Astrocyte (in vitro differentiated cells and primary cell): ENCODE measurements at places on chromosomes 3 and 15.

DNA sequence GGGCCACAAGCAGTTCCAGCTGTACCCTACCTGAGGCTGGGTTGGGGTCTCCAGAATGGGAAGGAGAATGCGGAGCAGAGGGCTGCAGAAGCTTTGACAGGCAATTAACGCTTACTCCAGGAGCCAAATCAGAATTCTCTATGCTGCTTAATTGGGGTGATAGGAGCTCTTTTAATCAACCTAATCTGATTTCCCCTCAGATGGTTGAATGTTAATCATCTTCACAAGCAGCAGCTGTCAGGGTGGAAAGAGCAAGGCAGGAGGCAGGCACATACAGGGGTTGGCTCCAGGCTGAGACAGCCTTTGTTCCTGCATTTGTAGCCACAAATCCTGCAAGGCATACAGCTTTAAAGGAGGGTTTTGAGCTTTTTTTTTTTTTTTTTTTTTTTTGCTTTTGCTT lies 2.6 kb downstream of the CILP start:
- DNase-seq = no peak

- DNase-seq = peak; percentile 75
Observed at GRCh38 chr15:68875377-68876116, 54.8 kb upstream of the SPESP1 start.

GRCh38 chr3:106030627-106030963 lies 161.8 kb upstream of the CBLB start:
- DNase-seq = peak; percentile 60

DNA sequence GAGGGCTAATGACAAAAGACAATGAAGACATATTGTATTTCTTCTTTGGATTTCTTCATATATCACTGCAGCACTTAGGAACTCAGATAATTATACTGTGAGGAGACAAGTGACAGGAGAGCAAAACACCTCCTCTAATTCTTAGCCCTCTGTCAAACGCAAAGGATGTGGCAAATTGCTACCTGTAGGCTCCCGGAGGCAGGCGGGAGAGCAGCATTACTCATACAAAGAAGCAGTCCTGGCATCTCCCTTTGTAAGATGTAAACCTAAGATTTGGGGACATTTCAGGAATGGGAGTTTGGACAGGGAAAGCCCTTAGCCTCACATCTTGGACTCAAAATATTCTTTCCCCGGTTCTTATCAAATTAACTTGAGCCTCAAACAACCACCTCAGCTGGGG lies 460.8 kb downstream of the SOX2 start:
- DNase-seq = no peak

DNA sequence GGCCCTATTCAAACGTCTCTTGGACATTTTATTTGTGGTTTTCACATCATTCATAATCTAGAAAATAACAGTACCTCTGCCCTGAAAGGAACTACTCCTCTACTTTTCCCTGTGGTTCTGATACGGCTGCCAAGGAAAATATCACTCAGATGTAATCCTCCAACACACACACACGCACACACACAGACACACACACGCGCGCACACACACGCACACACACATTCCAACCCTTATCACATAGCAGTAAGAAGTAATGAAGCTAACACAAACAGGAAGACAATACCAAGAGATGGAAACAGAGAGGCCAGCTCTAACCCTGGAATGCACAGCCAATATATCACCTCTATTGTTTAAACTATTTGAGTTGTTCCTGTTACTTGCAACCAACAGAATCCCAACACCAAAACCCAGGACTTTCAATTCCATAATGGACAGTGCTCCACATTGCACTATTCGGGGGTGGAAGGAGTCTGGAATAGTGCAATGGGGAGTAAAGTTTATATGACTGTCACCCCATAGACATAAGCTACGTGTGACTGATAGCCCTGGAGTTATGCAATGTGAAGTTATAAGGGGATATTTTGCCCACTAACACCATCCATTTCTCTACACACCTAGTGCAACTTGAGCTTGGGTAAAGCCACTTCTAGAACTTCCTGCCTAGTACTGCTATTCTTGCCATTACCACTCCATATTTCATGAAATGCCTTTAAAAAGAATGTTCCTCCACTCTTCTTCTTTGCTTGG lies 71.3 kb upstream of the FNDC3B start:
- peak; percentile 100 for DNase-seq

- DNase-seq = no peak
Observed at GRCh38 chr3:163450698-163451097, 1627.6 kb downstream of the SI start.

DNA sequence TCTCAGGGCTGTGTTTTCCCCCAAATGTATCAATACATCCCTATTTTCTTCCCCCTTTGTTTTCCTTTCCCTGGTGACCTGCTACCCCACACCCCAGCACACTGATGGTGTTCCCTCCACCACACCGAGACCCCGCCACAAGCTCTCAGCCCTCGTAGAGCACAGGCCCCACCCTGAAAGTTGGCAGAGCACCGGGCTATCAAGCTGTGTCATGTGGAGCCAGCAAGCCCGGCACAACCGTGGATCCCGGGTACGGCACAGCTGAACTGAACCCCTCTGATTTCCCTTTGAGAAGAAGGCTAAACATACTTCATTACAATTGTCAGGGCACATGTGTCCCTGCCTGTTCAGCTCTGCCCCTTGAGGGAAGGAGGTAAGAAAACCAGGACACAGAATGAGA lies 69.9 kb downstream of the LRIG1 start:
- DNase-seq = no peak

GRCh38 chr3:186208296-186208989 lies 99.6 kb upstream of the ETV5 start:
- DNase-seq = no peak

DNA sequence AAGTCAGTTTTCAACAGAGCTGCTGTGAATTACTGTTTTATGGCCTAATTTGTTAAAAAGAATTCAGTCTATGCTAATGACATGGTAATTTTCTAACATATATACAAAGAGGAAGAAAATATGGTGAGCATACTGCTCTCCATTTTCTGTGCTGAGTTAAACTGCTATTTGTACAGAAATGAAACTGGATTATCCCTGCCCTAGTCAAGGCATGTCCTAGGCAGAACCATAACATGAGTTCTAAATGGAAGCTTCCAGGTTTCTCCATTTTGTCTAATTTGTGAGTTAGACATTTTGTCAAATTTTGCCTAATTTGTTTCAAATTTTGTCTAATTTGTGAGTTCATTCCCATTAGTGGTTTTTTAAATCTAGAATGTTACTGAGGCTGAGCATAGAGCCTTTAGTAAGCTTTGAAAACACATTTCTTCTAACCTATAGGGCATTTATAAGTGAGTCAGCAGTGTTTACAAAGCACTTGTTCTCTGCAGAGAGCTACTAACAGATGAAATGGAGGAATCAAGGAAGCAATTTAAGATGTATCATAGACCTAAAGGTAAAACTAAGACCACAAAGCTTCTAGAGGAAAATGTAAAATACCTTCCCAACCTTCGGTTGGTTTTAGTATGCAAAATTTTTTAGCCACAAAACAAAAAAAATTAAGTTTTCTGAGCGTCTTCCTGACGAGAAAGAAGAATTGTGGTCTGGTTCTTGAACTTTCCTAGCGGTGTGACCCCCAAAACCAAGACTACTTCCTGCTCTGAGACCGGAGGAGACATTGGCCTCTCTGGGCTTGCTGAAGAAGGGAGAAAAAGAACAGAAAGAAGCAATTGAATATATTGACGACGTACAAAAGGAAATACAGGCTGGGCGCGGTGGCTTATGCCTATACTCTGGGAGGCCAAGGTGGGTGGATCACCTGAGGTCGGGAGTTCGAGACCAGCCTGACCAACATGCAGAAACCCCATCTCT lies 9.8 kb downstream of the P2RY14 start:
- no peak for DNase-seq

- DNase-seq = no peak
Observed at GRCh38 chr15:79886124-79886523, 10.7 kb downstream of the MTHFS start.

DNA sequence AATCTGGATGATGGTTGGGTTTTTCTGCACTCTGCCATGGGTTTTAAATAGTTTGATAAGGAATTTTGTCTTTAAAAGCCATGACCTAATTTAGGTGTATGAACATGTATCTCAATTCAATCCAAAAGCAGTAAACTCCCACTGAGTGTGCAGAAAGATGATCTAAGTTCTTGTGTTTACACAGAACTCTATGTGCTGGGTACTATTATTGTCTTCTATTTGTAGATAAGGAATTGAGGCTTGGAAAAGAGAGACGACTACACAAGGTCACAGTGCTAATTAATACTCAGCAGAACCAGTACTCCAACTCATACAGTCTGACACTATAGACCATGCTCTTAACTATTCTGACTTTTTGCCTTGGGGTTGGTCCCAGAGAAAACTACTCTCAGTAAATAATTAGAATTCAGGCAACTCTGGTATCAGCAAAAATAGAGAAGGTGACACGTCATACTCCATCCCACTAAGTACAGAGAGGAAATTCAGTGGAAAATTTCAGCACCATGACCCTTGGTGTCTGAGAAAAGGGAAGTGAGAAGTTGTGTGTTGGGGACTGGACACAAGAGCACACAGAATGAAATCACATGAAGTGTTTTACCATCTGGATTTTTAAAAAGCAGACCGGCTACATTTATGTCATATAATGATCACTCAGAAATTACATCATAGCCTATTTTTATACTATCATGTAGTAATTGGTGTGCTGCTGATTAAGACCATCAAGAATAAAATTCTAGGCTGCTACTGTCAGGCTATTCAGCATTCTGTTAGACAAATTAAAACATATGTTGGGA lies 18.3 kb upstream of the MYH15 start:
- no peak for DNase-seq

- no peak for DNase-seq
Observed at GRCh38 chr3:31530960-31531335, 1.8 kb upstream of the STT3B start.

DNA sequence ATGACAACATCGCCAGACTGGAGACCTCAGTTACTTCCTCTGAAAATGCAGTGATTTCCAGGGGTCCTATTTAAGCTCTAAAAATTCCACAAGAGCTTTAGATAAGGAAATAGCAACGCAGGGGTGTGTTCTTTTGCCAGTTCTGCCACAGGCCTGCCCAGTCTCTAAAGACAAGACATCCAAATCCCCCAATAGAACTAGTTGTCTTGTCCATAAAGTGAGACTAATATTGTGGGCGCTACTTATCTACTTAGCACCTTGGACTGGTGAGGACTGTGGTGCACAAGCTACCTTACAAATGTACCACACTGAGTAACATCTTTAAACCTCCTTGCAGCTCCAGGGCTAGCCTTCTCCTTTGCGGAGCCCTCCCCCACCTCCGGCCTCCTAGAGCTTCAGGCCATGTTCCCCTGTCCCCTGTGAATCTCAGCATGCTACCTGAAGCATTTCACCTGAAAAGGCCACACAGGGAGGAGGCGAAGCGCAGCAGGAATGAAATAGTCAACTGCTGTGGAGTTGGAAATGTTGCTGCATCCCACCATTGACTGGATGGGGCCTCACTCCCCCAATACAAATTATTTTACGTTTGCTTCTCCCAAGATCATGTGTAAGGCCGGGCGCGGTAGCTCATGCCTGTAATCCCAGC lies 9.6 kb upstream of the LRRC2 start:
- no peak for DNase-seq

- DNase-seq = peak; percentile 18
Observed at GRCh38 chr3:138180375-138181029, 5.8 kb upstream of the DBR1 start.

DNA sequence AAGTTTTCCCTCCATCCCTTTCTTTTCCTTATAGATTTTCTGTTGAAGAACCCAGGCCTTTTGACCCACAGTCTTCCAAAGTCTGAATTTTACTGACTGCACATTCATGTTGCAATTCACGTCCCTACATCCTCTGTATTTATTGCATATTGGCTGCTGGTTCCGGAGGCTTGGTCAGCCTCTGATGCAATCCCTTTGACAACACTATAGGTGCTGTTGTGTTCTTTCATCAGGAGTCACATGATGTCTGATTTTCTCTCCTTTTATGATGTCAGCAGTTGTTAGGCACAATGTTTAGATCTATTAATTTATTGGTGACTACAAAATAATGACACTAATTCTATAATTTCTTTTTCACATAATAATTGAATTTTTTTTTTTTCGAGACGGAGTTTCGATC lies 8.7 kb downstream of the CYP1A1 start:
- DNase-seq = no peak

DNA sequence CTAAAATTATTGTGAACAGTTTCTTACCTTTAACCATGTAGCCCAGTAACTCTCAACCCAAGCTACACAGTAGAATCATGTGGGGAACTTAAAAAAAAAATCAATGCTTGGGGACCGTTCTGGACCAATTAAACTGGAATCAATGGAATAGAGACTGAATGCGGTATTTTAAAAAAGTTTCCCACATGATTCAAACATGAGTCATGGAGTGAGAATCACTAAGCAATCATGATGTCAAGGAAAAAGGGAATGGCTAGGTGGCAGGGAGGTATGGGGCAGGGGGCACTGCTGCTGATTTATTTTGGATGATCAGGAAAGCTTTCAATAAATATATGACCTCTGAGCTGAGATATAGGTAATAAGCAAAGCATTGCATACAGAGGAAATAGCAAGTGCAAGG lies 250.5 kb upstream of the RORA start:
- DNase-seq = peak; percentile 5

GRCh38 chr3:50442945-50443579 lies 60.4 kb downstream of the CACNA2D2 start:
- no peak for DNase-seq

GRCh38 chr3:25294169-25294805 lies 133.8 kb upstream of the RARB start:
- DNase-seq = no peak

GRCh38 chr3:93867425-93867824 lies 106.3 kb downstream of the PROS1 start:
- no peak for DNase-seq

GRCh38 chr3:55165704-55166405 lies 238.0 kb upstream of the LRTM1 start:
- DNase-seq = no peak

- peak; percentile 67 for DNase-seq
Observed at GRCh38 chr15:90001062-90001682, at the start of gene ZNF710. ZNF710 (plus strand) TSS chr15:90001324; CDS start chr15:90067138, 65,814 bp downstream.

DNA sequence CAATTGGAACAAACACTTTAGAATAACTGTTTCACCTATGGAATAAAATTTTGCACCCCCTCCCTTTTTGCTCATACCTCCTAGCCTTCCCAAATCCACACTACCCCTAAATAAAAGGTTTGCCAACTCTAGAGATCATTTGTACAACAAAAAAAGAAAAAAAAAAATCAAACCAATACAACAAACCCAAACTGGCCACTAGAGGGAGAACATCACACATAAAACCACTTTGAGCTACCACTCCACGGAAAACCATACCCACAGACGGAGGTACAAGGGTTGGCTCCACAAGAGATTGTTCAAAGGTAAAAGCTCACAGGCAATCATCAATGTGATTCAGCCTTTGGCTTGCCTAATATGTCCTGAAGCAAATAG lies 47.6 kb downstream of the SETMAR start:
- peak; percentile 55 for DNase-seq

- no peak for DNase-seq
Observed at GRCh38 chr3:143337387-143337786, 217.8 kb downstream of the CHST2 start.

GRCh38 chr3:120338517-120338916 lies 10.6 kb downstream of the LRRC58 start:
- DNase-seq = no peak

- DNase-seq = no peak
Observed at GRCh38 chr3:46895204-46895660, 17.7 kb downstream of the PTH1R start.

GRCh38 chr3:106088304-106088703 lies 219.5 kb upstream of the CBLB start:
- no peak for DNase-seq
